ENCODE measurements at places on chromosomes 6 and 20. TPM values are rescaled to one million over a fixed set of nuclear protein-coding genes. Genes with fewer than 3 reads are reported as not detected.

GRCh38 chr20:24100370-24101011 is 111.9 kb upstream of the GGTLC1 start:
- peak; percentile 72 for DNase-seq

ASIP gene
- total RNA-seq, result not detected

GRCh38 chr20:55004044-55004443 is 528.7 kb downstream of the DOK5 start:
- no peak for DNase-seq

DNA sequence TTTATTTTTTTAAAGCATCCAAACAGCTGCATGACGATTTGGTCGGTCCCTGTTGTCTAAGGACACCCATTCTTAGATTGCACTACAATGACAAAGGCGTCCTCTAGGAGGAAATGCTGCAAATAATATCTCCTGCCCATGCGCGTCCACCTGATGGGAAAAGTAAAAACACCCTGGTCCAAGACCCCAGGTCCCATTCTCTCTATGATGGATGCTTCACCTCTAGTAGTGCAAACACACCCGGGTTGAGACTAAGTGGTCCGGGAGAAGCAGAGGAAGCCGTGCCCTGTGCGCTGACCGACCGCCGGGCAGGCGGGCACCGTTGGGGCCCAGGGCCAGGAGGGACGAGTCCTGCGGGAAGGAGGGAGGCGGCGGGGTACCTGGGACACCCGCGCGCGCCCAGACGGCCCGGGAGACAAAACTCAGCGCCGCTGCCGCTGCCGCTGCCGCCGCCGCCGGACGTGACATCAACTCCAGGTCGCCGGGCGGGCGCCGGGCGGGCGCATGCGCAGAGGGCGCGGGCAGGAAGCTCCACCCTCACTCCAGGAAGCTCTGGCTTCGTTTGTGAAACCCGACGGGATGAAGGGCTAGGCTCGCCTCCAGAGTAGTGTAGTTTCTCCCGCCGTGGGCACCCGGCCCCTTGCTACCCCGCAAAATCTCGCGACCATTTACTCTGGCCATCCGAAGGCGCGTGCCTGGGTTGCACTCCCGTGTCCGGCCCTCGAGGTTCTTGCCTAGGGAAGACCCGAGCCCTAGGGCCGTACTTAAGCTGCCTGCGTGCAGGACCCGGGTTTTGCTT is at the start of gene TBC1D7:
TBC1D7 (minus strand) TSS at position 462 of the 799 bp plus-strand sequence. CDS start 1,639 bp downstream, outside the sequence.
- DNase-seq, result peak; percentile 93

DNA sequence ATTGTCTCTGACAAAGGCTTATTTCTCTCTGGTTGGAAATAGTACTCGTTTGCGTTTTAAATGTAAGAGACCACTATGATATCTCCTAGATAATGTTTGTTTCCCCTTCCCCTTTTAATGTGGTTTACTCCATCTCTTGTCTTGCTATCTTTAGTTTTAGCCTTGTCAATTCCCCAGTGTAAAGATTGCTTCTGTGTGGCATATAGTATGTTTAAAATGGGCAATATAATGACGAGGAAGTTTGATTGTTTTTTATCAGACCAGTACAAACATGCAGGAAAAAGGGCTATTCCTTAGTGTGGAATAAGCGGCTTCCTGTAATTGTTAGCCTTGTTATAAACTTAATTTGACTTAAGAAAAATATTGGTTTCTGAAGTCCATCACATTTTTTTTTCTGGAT is 3.1 kb downstream of the QKI start:
- peak; percentile 69 for DNase-seq
